ENCODE measurements at places on chromosomes 7 and 10. TPM values are rescaled to one million over a fixed set of nuclear protein-coding genes. Genes with fewer than 3 reads are reported as not detected.

Gene CALHM1
- total RNA-seq, result not detected

Gene SPDYE6
- not detected for total RNA-seq

Gene HOXA3
- 21.2 TPM for total RNA-seq

- H3K36me3 ChIP-seq, result no peaks in the 10 kb centered on the region
- no peak for DNase-seq
- peaks cover 5% of the 10 kb centered on the region for H3K4me1 ChIP-seq
- H3K27ac ChIP-seq, result no peak overlapping the region
- H3K4me3 ChIP-seq, result no peak overlapping the region
Measured at GRCh38 chr10:91049988-91050360, 129.1 kb upstream of the ANKRD1 start.

GRCh38 chr10:75688506-75689300 is 257.3 kb downstream of the LRMDA start:
- no peak for DNase-seq
- H3K27me3 ChIP-seq, result no peaks in the 10 kb centered on the region
- H3K4me3 ChIP-seq, result no peak overlapping the region
- no peak overlapping the region for H3K27ac ChIP-seq
- H3K4me1 ChIP-seq, result no peaks in the 10 kb centered on the region

Measured in kidney (tissue), 22 donors.